M059J (cell line): ENCODE measurements at places on chromosomes 1 and 21. TPM values are rescaled to one million over a fixed set of nuclear protein-coding genes. Genes with fewer than 3 reads are reported as not detected.

The HSPG2 gene
- total RNA-seq = 18.3 and 60.5 TPM in 2 replicates

The IL19 gene
- total RNA-seq = not detected in 2 replicates

The MAN1C1 gene
- total RNA-seq = 3.3 and 4.4 TPM in 2 replicates

The EDN2 gene
- not detected in 2 replicates for total RNA-seq

The TTC22 gene
- 0.15 TPM in 1 of 2 replicates, not detected in the other for total RNA-seq

The LCE2C gene
- total RNA-seq = not detected in 2 replicates

The OR2T3 gene
- total RNA-seq = not detected in 2 replicates

The KIFAP3 gene
- 14.4 and 25.7 TPM in 2 replicates for total RNA-seq

The DDI2 gene
- 17.4 and 19.4 TPM in 2 replicates for total RNA-seq

The CFHR3 gene
- not detected in 2 replicates for total RNA-seq

The RHCE gene
- 0.42 and 1.4 TPM in 2 replicates for total RNA-seq

The CNIH4 gene
- 72.0 and 92.6 TPM in 2 replicates for total RNA-seq

The PCNX2 gene
- 14.4 and 14.9 TPM in 2 replicates for total RNA-seq

The UBE2Q1 gene
- 34.2 and 42.4 TPM in 2 replicates for total RNA-seq

The TRAPPC3 gene
- 132 and 147 TPM in 2 replicates for total RNA-seq

The OR2G6 gene
- not detected in 2 replicates for total RNA-seq

The RGSL1 gene
- not detected in 2 replicates for total RNA-seq

The TADA1 gene
- 14.0 and 15.1 TPM in 2 replicates for total RNA-seq

The SNX7 gene
- 50.1 and 62.8 TPM in 2 replicates for total RNA-seq

The CLDN8 gene
- total RNA-seq = not detected in 2 replicates

The COX20 gene
- total RNA-seq = 20.3 and 30.0 TPM in 2 replicates

The AIRE gene
- not detected in 2 replicates for total RNA-seq

The OLIG1 gene
- not detected in 2 replicates for total RNA-seq

The SFN gene
- total RNA-seq = 0.76 TPM in 1 of 2 replicates, not detected in the other

The TBCE gene
- 20.8 and 30.3 TPM in 2 replicates for total RNA-seq

The OR2L2 gene
- total RNA-seq = not detected in 2 replicates

The KCNE2 gene
- total RNA-seq = 0.10 TPM in 1 of 2 replicates, not detected in the other

The TTF2 gene
- total RNA-seq = 19.8 and 44.0 TPM in 2 replicates

The KRTAP21-3 gene
- total RNA-seq = not detected in 2 replicates

The AMY1C gene
- total RNA-seq = not detected in 2 replicates

The DISP3 gene
- total RNA-seq = 0.02 TPM in 1 of 2 replicates, not detected in the other

The SHISAL2A gene
- 0.15 TPM in 1 of 2 replicates, not detected in the other for total RNA-seq

The C1orf115 gene
- 0.02 and 0.54 TPM in 2 replicates for total RNA-seq

The LMOD1 gene
- total RNA-seq = 4.7 and 6.0 TPM in 2 replicates

The PLA2G2D gene
- total RNA-seq = not detected in 2 replicates

The LCA5L gene
- total RNA-seq = 0.30 and 1.8 TPM in 2 replicates

The OR6K3 gene
- total RNA-seq = not detected in 2 replicates

The LEFTY1 gene
- total RNA-seq = 0.10 TPM in 1 of 2 replicates, not detected in the other

The RTCA gene
- 45.5 and 52.7 TPM in 2 replicates for total RNA-seq

The OR2G3 gene
- total RNA-seq = not detected in 2 replicates

The OR2L8 gene
- total RNA-seq = not detected in 2 replicates

The SLC45A1 gene
- 0.27 TPM in 1 of 2 replicates, not detected in the other for total RNA-seq

The HRNR gene
- not detected in 2 replicates for total RNA-seq

The SLC25A33 gene
- total RNA-seq = 11.3 and 15.5 TPM in 2 replicates

The NR5A2 gene
- 0.10 and 0.47 TPM in 2 replicates for total RNA-seq

The TTC24 gene
- total RNA-seq = not detected in 2 replicates
